ENCODE measurements at places on chromosomes 5 and 9.
A peak's percentile ranks its signal among the peaks of the same experiment; 100 is the strongest.

GRCh38 chr5:61004448-61004847 is 59.4 kb downstream of the NDUFAF2 start:
- peaks cover 19% of the 10 kb centered on the region for H3K4me1 ChIP-seq
- H3K4me3 ChIP-seq, result no peak overlapping the region
- no peaks in the 10 kb centered on the region for H3K36me3 ChIP-seq
- no peaks in the 10 kb centered on the region for H3K27me3 ChIP-seq

DNA sequence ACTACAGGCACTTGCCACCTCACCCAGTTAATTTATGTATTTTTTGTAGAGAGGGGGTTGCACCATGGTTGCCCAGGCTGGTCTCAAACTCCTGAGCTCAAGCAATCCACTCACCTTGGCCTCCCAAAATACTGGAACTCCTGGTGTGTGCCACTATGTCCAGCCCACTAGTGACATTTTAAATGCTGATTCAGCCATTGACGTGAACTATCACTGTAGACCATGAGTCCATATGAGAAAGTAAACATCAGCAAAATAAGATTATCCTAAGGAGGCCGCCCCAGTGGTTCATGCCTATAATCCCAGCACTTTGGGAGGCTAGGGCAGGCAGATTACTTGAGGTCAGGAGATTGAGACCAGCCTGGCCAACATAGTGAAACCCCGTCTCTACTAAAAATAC is 488.1 kb upstream of the EDIL3 start:
- H3K27me3 ChIP-seq, result no peaks in the 10 kb centered on the region
- H3K4me3 ChIP-seq, result no peak overlapping the region
- H3K27ac ChIP-seq, result no peak overlapping the region
- no peaks in the 10 kb centered on the region for H3K36me3 ChIP-seq
- no peaks in the 10 kb centered on the region for H3K4me1 ChIP-seq

DNA sequence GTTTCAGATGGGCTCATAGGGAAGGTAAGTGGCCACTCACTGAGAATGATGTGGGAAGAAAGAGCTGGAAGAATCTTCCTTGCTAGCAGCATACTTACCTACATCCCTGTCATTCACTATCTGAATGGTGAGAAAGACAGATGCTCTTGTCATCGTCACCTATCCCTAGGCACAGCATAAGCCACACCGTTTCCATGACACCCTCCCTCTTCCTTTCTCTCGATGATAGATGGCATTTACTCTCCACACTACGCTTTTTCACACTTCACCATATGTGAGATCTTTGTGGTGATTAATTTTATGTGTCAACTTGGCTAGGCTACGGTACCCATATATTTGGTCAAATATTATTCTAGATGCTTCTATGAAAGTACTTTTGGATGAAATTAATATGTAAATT is 44.4 kb upstream of the FER start:
- no peak for ATAC-seq
- H3K27ac ChIP-seq, result no peak overlapping the region
- H3K4me3 ChIP-seq, result no peak overlapping the region
- no peaks in the 10 kb centered on the region for H3K27me3 ChIP-seq
- H3K4me1 ChIP-seq, result no peaks in the 10 kb centered on the region

- H3K4me1 ChIP-seq, result peaks cover 11% of the 10 kb centered on the region
- H3K27ac ChIP-seq, result no peak overlapping the region
- ATAC-seq, result no peak
These were observed 114.1 kb downstream of the PCSK5 start for GRCh38 chr9:76004526-76004925.

GRCh38 chr5:160638161-160638742 is 213.8 kb downstream of the ATP10B start:
- H3K4me3 ChIP-seq, result no peak overlapping the region
- no peaks in the 10 kb centered on the region for H3K27me3 ChIP-seq
- no peak for ATAC-seq
- no peaks in the 10 kb centered on the region for H3K4me1 ChIP-seq
- H3K27ac ChIP-seq, result no peak overlapping the region
- H3K36me3 ChIP-seq, result no peaks in the 10 kb centered on the region

- no peak overlapping the region for H3K4me3 ChIP-seq
- H3K36me3 ChIP-seq, result no peaks in the 10 kb centered on the region
- H3K4me1 ChIP-seq, result no peaks in the 10 kb centered on the region
- H3K27me3 ChIP-seq, result peaks cover 18% of the 10 kb centered on the region
These were observed 68.9 kb upstream of the SPTLC1 start for GRCh38 chr9:92184041-92184564.

- ATAC-seq, result no peak
- H3K36me3 ChIP-seq, result no peaks in the 10 kb centered on the region
- H3K27ac ChIP-seq, result peak overlapping the region; percentile 45
- H3K27me3 ChIP-seq, result no peaks in the 10 kb centered on the region
These were observed 193.0 kb upstream of the MAP1B start for GRCh38 chr5:71914281-71914680.

- H3K4me1 ChIP-seq, result no peaks in the 10 kb centered on the region
- peaks cover 7% of the 10 kb centered on the region for H3K27me3 ChIP-seq
- no peak for ATAC-seq
- no peaks in the 10 kb centered on the region for H3K36me3 ChIP-seq
These were observed 4.8 kb downstream of the HK3 start for GRCh38 chr5:176894298-176894697.

DNA sequence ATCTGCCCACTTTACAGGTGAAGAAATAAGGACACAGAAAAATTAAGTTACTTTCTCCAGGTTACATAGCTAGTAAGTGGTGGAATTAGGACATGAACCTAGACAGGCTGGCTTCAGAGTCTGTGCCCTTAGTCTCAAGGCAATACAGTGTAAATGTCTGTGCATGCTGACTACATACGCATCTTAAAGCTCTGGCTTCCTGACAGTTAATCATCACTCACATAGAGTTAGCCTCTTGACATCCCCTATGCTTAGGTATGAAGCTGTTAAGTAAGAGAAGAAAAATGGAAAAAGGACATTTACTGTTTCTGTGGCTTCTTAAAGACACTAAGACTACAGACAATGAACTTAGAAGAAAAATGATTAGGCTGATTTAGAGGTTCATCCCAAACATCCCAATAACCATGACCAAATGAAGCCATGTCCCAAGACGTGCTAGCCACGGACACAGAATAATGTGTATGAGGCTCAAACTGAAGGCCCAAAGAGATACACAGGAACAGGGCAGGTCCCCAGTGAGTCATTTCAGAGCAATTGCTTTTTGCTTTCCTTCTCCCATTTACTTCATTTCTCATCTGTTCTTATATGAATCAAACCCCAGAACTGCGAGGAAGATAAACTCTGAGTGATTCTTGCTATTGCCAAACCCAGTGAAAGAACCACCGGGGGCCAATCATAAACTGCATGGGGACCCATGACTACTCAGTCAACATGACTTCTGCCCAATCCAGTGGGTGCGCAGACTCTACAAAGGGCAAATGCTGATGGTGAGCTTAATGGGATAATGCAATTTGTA is 100.0 kb upstream of the IFNK start:
- H3K27me3 ChIP-seq, result no peaks in the 10 kb centered on the region
- no peaks in the 10 kb centered on the region for H3K36me3 ChIP-seq
- no peak for ATAC-seq
- no peaks in the 10 kb centered on the region for H3K4me1 ChIP-seq

GRCh38 chr5:145056800-145057199 is 778.3 kb downstream of the PRELID2 start:
- no peak overlapping the region for H3K4me3 ChIP-seq
- H3K27me3 ChIP-seq, result no peaks in the 10 kb centered on the region
- H3K36me3 ChIP-seq, result no peaks in the 10 kb centered on the region

GRCh38 chr5:52693280-52693679 is 94.4 kb upstream of the ITGA1 start:
- no peak overlapping the region for H3K4me3 ChIP-seq
- H3K27ac ChIP-seq, result no peak overlapping the region
- H3K36me3 ChIP-seq, result no peaks in the 10 kb centered on the region
- peaks cover 9% of the 10 kb centered on the region for H3K4me1 ChIP-seq
- no peaks in the 10 kb centered on the region for H3K27me3 ChIP-seq
- ATAC-seq, result no peak

DNA sequence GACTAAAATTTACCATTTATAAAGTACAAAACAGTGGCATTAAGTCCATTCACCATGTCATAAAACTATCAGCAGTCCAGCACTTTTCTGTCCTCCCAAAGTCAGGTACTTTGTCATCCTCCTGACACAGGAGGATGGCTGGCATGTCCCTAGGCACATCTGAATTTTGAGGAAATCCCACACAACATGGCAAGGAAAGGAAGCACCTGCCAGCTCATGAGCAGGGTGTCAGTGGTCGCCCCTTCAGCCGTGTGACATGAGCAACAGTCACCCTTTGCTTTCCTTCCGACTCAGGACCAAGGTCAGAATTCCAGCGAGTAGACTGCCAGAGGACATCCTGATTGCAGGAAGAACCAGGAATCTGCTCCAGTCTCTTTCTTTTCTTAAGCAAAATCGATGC is 77.1 kb downstream of the PPARGC1B start:
- H3K27me3 ChIP-seq, result no peaks in the 10 kb centered on the region
- no peak overlapping the region for H3K4me3 ChIP-seq
- no peak for ATAC-seq
- no peaks in the 10 kb centered on the region for H3K36me3 ChIP-seq
- H3K27ac ChIP-seq, result peak overlapping the region; percentile 93
- peaks cover 92% of the 10 kb centered on the region for H3K4me1 ChIP-seq

DNA sequence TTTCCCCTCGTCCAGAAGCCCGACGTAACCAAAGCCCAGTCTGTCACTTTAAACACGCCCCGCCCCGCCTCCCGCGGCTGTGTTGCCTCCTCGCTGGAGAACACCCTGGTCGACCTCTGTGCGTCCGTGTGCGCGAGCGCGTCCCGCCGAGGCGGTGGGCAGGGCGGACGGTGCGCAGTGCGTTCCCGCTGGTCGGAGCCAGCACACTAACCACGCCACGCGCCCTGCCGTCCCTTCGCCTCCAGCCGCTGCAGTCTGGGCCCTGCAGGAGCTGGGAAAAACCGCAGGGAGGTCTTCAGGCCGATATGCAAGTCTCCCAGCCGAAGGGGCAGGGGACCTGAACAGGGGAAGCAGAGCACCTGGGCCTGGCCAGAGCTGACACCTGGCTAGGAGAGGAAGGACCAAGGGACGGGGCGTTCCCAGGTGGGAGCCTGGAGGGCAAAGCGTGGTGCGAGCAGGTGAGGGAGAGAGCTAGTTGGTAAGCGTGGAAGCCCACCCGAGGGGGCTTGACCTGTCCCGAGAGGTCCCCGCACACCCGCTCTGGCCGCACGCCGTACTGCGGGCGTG is 1.3 kb upstream of the PHPT1 start:
- peak overlapping the region; percentile 35 for H3K4me3 ChIP-seq
- H3K27ac ChIP-seq, result peak overlapping the region; percentile 94
- no peaks in the 10 kb centered on the region for H3K36me3 ChIP-seq
- peak; percentile 33 for ATAC-seq
- no peaks in the 10 kb centered on the region for H3K4me1 ChIP-seq

GRCh38 chr5:96232602-96233001 is 200.4 kb downstream of the PCSK1 start:
- H3K27ac ChIP-seq, result no peak overlapping the region
- ATAC-seq, result no peak
- H3K36me3 ChIP-seq, result no peaks in the 10 kb centered on the region

DNA sequence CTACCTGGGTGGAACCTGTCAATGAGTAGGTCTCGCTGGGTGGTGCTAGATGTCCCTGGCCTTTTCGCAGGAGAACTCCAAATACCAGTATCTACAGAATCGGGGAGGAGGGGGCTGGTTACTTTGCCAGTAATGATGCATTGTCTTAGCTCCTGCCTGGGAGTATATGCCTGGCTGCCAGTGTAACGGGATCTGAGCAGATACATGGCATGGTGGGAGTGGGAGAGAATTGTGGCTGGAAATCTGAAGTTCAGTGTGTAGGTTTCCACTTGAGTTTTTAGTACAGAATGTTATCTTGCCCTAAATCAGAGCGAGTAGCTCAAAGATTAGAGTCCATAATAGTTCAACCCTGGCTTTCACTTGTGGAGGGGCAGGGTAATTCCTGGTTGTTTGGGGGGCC is 38.0 kb upstream of the FANCC start:
- no peak overlapping the region for H3K27ac ChIP-seq
- peaks cover 13% of the 10 kb centered on the region for H3K27me3 ChIP-seq
- no peak for ATAC-seq
- no peaks in the 10 kb centered on the region for H3K4me1 ChIP-seq

DNA sequence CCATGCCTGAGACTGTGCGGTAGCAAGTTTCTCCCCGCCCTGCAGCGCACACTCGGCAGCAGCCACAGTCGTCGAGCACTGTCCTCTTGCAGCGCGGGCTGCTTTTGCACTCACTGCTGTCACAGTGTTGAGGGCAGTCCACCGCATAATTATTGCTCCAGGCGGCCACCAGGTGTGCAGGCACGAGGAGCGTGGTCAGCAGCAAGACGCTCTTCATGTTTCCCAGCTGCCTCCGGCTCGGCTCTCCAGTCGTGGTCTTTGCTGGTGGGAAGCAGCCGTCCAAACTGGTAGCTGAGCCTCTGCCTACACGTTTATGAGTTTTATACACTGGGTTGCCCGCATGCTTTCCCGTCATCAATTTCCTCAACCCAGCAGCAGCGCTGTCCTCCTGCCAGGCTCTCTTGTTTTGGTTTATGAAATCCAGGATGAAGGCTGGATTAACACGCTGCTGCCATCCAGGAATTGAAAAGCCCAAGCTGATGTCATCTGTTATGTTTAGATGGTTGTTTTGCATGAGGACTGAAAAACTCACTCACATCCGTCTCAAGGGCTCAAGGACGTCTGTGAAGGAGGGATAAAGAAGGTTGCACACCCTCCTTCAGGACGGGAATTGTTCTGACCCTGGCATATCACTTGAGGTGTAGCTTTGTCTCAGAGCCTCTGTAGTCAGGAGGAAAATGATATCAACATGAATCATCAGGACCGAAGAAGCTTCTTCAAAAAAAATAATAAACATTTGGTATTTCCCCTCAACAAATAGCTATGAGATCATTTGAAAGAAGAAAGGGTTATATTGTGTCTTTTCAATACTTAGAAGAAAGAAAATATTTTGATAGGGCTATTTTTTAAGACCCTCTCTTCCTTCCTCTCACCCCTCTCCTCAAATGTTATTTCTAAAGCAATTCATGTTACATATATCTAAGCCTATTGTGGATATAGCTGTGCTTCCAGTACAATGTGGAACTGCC is at the start of gene ESM1:
Gene ESM1, minus strand, starts transcription at position 293 of the 968 bp plus-strand sequence. Its CDS starts 76 bp downstream, at position 217.
- peaks cover 41% of the 10 kb centered on the region for H3K27me3 ChIP-seq
- H3K4me1 ChIP-seq, result no peaks in the 10 kb centered on the region
- no peak within 1 kb of the TSS for H3K4me3 ChIP-seq
- H3K27ac ChIP-seq, result no peak within 1 kb of the TSS
- ATAC-seq, result no peak

- ATAC-seq, result no peak
- no peaks in the 10 kb centered on the region for H3K4me1 ChIP-seq
- no peak overlapping the region for H3K27ac ChIP-seq
- H3K4me3 ChIP-seq, result no peak overlapping the region
- no peaks in the 10 kb centered on the region for H3K36me3 ChIP-seq
These were observed 140.5 kb downstream of the MUSK start for GRCh38 chr9:110809038-110809595.

- H3K27me3 ChIP-seq, result no peaks in the 10 kb centered on the region
- H3K36me3 ChIP-seq, result no peaks in the 10 kb centered on the region
- H3K4me3 ChIP-seq, result no peak overlapping the region
- no peak for ATAC-seq
- H3K27ac ChIP-seq, result no peak overlapping the region
These were observed 15.4 kb downstream of the HAUS6 start for GRCh38 chr9:19087106-19088000.

- no peaks in the 10 kb centered on the region for H3K4me1 ChIP-seq
- H3K27ac ChIP-seq, result no peak overlapping the region
- ATAC-seq, result no peak
- H3K27me3 ChIP-seq, result no peaks in the 10 kb centered on the region
- no peaks in the 10 kb centered on the region for H3K36me3 ChIP-seq
These were observed 189.6 kb upstream of the RAD23B start for GRCh38 chr9:107093365-107094060.
